ENCODE measurements at places on chromosomes 13 and 19.

- DNase-seq, result no peak
These were observed 446.9 kb downstream of the COG6 start for GRCh38 chr13:40102360-40102727.

DNA sequence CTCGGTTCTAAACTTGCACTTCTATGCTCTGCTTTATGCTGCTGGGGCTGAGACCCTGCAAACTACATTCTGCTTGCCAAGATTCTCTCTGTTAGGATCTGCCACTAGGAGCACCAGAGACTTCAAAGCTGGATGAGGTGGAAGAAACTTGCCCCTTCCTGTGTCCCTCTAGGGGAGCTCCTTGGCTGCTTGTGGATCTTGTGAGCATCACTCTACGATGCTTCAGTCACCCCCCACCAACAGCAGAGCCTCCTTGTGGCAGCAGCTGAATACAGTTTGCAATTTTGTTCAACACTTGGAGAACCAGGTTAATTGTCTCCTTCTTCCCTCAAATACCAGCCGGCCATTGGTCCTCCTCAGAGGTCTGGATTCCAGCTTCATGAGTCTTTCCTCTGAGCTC, 310.6 kb downstream of the FGF14 start:
- peak; percentile 6 for DNase-seq

DNA sequence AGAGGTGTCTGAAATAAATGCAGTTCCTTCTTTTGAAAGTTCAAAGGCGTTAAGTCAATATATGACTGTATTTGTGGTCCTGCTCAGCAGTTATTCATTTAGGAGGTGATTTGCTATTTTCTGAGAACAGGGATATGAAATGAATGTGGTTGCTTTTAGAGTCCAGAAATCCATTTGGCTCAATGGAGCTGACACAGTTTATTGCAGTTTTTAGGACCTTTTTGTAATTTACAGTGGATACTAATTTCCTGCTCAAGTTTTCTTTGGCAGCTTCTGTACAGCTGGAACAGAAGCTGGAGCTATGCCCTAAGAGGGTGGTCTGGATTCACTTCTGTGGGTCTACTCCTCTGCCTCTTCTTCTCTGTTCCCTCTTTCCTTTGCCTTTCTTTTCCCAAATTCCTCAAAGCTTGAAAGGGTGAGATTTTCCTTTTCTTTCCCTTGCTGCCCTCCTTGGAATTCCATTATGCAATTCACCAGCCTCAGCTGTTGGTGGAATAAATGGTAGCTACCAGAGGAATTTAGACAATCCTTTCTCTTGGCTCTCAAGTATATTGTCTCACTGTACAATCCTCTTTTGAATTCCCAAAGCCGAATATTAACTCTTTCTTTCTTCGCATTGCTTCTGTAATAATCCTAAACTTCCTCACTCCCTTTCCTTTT, 39.9 kb downstream of the ITGBL1 start:
- DNase-seq, result no peak

DNA sequence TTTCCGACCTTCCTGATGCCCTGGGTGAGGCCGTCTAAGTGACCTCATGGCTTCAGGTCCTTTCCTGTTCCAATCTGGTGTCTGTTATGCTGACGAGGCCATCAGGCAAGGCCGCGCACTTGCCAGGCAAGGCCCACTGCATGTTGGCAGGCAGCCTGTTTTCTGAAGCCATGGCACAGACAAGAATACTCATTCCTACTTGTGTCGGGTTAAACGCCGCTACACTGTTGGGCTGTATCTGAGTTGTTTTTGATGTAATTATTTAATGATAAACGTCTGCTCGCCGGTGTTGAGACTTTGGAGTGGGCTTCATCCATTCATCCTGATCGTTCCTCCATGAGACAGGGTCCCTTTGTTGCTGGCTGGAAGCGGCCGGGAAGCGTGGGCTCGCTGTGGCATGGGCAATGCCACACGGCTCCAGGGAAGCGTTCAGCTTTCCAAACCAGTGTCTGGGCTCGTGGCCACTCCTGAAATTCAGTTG, 92.1 kb downstream of the ATP11A start:
- peak; percentile 47 for DNase-seq

GRCh38 chr13:83503424-83503823, 378.9 kb downstream of the SLITRK1 start:
- peak; percentile 54 for DNase-seq

DNA sequence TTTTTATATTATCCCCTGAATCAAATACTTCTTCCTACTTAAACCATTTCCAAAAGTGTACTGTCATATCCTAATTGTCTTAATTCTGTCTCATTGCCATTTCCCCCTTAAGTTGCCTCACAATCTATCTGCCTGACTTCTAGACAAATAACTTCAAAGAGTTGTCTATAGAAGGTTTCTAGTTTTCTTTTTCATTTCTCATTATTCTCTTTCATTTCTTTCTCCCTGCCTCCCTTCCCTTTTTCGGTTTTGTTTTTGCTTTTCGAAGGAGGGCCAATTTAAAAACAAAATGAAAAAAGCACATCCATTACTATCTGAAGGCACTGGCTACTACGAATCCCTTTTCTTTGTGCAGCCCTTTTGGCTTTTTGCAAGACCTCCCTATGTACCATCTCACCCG, 367.2 kb downstream of the DNAJC15 start:
- no peak for DNase-seq

DNA sequence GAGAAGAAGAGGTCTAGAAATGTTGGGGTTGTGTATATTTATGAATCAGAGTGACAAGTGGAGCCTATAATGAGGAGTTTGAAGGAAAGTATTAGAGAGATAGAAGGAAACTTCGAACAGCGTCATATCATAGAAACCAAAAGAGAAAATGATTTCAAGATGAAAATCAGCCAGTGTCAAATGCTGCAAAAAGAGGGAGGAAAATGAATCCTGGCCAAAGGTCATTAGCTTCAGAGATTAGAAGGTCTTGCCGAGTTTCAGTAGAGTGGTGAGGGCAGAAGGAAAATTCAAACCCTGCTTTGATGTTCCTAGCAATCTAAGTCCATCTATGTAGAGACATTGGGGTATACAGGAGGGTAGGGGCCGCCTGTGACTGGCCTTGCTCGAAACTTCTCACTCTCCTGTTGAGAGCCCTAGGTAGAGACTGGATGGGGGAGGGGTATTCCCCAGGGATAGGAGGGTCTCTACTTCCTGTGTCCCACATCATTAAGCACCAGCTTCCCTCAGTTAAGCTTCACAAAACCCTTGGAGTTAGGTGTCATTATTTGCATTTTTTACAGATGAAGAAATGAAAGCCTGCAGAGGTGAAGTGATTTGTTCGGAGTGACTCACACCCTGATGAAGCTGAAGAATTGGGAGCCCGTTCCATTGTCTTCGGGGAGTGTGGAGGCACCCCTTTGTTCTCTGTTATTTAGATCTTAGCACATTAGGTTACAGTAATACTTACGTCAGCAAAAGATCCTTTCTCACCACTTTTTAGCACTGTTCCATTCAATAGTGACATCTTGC, 62.8 kb downstream of the FGF9 start:
- no peak for DNase-seq

DNA sequence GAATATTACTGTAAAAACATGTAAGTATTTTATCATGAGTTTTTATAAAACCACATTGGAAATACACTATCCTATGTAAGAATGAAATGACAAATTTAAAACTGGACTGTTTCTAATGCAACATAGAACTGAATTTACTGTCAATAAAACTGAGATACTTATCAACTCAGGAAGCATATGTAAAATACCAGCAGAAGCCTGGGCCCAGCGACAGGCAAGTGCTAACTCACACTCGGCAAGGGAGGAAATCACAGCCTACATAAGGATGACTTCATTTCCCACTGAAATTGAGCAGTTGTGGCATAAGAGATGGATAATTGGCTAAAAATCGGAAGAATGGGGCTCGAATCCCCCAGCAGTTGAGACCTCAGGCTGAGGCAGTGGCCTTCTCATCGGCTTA, 12.1 kb downstream of the PROZ start:
- no peak for DNase-seq

DNA sequence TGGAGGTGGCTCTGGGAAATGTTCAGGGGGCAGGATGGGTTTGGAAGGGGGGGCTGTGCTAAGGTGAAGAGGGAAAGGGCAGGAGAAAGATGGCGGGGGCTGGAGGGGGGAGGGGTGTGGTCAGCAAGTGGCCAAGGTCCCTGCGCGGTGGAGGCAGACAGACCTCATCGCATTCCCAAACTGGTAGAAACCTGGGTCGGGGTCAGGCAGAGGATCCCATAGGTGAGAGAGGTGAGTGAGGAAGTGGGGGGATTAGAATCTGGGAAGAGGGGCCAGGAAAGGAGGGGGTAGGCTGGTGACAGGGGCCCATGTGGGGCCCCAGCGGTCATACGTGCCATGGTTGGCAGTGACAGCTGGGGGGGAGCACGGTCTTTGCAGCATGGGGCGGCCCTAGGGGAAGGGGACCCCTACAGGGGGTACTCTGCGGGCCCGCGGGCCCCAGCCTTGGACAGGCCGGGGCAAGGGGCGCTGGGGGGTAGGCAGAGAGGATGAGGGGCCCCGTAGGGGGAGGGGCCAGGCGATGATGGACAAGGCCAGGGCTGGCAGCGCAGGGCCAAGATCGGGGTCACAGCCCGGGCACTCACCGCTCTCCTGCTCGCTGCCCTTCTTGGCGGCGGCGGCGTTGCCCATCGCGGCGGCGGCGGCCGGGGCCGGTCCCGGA, 514 bp downstream of the PRKACA start:
- no peak for DNase-seq

DNA sequence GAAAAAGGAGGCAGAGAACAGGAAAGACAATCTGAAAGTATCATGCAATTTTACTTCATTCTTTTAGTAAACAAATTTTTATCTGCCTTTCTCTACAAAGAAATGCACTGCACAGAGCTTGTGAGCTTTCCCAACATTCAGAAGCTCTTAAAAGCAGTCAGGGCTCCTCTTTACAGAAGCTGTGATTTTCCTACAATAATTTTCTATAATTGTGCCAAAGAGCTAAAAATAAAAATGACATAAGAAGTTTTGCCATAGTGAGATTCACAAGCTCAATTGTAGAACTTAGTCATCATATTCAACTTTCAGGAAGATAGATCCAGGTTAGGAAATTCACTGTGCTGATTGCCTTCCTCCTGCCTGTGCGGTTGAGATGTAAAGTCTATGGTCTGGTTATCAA, 341.4 kb downstream of the PCDH9 start:
- peak; percentile 6 for DNase-seq

- no peak for DNase-seq
These were observed 75.0 kb downstream of the RYR1 start for GRCh38 chr19:38508507-38508906.

GRCh38 chr13:59658738-59659330, 504.9 kb downstream of the DIAPH3 start:
- DNase-seq, result no peak

DNA sequence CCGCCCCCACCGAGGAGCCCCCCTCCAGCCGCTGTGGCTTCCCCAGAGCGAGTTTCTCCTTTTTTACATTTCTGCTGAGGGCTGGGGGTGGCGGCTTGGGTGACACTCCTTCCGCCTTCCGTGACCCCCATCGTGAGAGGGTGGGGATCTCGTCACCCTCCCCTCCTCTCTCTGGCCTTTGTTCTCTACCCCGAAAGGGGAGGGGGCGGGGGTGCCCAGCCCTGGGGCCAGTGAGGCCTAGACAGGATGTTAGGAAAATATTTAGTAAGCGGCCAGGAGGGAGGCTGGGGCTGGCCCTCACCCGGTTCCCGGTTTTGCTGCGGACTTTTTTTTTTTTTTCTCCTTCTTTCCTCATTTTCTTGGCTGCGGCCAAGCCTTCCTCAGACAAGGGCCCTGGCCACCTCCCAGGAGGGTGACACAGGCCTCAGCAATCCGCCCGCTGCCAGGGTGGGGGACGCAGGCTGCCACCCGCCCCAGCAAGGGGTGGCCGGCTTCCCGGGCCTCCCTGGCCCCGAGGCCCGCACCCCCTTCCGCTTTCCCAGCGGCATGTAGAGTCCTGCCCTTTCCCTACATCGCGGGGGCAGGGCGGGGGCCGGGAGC, 3.9 kb downstream of the MIDN start:
- DNase-seq, result peak; percentile 96

DNA sequence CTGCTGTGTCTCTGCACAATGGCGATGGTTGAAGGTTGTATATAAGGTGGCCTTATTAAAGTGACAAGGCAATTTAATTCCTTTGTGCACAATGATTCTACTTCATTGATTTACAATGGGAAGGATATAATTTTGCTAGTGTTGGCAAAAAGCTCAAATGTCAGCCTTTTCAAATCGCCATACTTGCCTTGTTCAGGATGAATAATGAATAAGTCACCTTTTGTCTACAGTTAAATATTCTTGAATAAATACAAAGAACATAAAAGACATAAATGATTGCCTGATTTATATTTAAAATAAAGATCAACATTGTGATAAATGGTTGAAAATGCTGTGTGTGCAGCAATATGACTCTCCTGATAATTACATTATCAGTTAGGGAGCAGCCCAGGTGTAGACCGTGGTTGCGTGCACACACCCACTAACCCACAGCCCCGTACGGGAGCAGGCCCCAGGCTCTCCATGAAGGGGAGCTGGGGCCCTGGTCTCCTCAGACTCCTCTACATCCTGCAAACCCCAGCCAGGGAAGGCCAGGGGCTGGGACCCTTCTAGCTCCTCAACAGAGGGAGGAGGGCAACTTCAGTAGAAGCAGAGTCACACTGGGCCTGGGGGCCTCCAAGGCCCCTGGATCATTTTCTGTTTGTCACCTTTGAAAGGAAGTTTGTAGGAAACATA, 64.9 kb downstream of the TEX29 start:
- no peak for DNase-seq

DNA sequence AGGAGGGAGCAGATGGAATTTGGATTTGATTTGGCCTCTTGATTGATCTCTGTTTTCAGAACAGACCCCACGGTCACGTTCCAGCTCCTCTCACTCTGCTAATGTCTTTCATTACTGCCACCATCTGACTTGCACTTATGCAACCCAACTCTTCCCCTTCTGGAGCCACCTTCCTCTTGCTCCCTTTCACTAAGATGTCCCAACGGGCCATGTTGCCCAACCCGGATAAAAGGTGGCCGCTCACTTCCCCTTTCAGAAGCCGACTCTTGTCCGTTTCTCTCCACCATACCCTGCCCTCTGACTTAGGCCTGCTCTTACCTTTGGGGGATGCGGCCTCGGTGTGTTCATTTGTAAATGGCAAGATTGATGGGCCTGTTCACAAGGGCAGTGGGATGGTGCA, 27.4 kb upstream of the CYP4F8 start:
- no peak for DNase-seq

DNA sequence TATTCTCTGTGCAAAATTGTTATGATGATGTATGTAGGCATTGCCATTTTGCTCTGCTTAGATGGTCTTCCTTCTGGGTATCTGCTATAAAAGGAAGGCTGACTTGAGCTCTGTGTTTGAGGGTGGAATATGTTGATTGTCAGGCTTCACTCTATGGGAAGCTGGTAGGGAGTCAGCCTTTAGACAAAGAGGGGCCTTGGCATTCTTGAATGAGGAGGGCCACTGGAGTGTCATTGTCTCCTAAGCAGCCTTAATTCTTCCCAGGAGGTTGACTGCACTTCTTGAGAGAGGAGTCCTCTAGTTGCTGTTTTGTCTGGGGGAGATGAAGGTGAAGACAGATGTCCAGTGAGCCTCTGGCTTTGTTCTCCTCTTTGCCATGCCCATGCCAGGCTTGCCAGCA, 266.8 kb downstream of the KCNRG start:
- no peak for DNase-seq

DNA sequence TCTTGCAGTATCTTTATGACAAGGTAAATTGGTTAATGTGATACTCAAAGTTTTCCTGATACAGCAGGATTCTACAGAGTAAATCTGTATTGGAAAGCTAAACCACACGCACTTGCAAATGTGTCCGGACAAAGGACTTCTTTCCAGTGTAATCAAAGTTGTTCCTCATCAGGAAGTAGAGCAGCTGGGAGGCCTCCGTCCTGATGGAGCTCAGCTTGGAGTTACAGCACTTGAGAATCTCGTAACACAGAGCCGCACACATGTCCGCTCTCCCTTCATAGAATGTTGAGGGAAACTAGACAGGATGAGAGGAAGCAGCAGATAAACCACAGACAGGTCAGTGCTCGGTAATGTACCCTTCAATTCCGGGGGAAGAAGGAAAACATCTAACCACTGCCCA, 78.8 kb upstream of the SLC15A1 start:
- no peak for DNase-seq
